ENCODE measurements at places on chromosomes 1 and 21.
A peak's percentile ranks its signal among the peaks of the same experiment; 100 is the strongest.

DNA sequence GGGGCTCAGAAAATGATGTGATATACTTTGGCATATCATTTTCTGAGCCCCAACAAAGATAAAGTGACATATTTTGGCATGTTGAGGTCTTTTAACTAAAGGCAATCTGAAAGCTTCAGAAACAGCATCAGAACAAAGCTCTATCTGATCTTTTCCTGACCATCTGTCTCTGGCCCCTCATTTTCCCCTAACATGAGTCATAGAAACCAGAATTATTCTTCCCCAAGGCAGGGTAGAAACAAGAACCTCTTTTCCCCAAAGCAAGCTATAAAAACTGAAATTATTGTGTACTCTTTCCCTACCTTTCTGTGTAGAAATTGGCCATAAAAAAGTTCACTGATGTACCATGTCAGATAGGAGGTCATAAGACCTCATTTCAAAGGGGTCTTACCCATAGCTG lies 48.7 kb upstream of the PLA2G4A start:
- no peak for DNase-seq

GRCh38 chr1:211260141-211261107 lies 1.3 kb downstream of the RCOR3 start:
- peak; percentile 43 for DNase-seq

- no peak for DNase-seq
These were observed 242.3 kb upstream of the PROX1 start for GRCh38 chr1:213745451-213745850.

- DNase-seq, result no peak
These were observed 473.1 kb downstream of the ADGRL2 start for GRCh38 chr1:82273816-82274215.

- DNase-seq, result no peak
These were observed 43.9 kb upstream of the SGIP1 start for GRCh38 chr1:66489972-66490601.

DNA sequence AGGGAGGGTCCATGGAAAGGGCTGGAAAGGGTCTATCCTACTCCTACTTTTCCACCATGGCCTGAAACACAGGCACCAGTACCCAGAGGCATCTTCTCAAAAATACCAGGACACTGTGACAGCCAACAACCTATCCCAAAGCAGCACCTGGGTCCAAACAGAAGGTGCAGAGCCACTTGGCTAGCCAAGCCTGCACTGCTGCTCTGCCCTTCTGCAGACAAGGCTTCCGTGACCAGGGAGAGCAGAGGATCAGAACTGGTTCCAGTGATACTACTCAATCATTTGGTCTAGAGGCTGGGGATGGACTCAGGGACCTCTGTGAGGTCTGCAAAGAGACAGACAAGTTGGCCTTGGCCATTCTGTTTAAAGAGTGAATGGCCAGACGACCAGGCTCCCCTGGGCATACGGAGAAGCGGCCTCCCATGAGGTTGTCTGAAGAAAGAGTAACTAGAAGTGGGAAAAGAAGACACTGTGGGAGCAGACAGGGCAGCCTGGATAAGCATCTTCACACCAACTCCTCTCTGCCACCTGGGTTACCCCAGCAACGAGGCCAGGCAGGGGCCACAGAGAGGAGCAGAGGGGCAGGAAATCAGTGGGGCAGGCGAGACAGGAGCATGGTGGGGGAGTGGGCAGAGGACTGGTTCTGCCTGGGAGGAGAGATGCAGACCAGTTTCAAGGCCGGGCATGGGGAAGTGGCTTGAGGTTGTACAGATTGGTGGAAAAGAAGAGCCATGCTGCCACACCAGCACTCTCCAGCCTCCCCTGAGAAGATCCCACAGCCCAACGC lies 5.7 kb downstream of the KCNN3 start:
- DNase-seq, result no peak

DNA sequence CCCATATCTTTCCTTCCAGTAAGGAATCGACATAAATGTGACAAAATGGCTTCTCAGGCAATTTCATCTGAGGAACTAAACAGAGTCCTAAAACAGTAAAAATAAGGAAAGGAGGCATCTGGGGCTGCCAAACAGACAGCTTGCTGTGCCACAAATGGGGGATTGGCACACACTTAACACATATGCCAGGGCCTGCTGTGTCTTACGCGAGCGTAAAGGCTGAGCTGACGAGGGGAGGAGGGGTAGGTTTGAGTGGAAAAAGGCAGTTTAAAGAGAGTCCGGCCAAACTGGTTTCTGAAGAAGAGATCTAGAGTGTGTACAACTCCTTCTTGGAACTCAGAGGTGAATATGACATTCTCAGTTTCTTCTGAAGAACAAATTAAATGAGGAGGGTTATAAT lies 244.1 kb upstream of the MAP1LC3C start:
- DNase-seq, result no peak

DNA sequence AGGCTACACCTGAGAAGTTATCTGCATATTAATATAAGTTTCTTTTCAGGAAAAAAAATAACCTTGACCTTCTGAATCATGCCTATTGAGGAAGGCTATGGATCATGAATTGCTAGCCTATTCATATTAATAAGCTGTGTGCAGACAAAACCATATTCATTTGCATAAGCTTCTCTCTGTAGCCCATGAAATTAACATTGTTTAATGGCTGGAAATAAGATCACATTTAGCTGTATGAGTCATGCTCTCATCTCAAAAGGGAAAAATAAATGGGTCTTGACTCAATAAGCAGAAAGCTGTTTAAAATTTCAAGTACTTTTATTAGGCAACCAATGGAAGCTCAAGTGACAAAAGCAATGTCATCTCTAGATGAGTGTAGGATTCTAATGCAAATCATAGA lies 330.0 kb upstream of the DEPDC1 start:
- DNase-seq, result no peak

DNA sequence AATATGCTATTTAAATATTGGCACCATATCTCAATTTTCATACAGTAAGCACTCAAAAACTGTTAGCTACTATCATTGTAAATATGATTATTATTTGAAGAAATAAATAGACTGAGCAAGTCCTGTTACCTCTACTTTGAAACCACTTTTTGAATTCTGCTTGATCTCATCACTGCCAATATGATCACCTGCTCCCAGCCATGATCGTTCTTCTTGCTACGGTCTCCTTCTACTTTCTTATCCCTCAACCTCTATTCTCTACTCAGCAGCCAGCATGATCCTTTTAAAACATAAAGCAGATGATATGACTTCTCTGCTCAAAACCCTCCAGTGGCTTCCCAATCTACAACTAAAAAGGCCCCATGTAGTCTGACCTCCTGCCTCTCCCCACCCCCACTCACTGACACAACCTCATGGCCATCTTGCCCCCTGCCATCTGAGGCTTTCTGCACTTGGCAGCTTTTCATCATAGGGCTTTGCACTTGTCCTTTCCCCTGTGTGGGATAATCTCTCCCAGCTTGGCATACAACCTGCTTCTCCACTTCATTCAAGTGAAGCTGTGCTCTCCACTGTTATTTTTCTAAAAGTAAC lies 27.2 kb downstream of the CD34 start:
- DNase-seq, result no peak

GRCh38 chr21:42239973-42240372 lies 21.0 kb downstream of the ABCG1 start:
- DNase-seq, result no peak

DNA sequence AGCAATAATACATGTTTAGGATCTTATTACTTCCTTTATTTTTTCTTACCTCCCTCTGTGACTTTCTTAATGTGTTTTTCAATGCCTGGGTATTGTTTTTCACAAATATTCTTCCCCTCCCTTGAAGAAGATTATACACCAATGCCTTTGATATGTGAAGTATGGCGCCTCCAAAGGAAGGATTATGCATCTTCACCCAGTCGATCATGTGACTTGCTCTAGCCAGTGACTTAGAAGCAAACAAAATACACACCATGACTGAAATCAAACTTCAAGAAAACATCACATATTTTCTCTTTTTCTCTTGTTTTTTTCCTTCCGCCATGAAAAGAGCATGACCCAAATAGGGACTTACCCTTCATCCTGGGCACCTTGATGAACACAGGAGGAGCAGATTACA lies 297.1 kb downstream of the NCAM2 start:
- DNase-seq, result no peak

DNA sequence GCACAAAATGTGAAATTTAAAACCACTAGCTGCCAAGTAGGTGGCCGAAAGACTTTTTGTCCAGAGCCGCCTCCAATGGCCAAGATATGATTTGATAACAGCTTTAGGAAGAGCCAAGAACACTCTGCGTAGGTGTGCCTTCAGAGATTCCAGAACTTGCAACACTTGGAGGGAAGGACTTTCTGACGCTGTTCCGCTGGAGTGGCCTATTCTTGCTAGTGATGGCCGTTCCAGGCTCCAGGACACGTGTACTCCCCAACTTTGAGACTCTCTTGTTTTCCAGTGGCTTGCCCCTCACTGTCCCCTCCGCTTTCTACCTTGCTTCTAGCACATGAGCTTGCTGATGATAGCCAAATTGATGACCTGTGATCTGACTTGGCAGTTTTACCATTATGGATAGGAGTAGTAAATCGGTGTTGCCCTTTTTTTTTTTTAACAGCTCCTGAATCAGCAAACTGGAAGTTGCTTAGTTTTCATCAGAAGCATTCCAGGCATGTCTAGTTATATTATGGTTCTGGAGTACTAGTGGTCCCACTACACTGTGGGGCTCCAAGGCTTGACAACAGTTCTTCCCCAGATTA lies 1.0 kb downstream of the PRDX6 start:
- DNase-seq, result no peak

GRCh38 chr1:236916131-236916800 lies 88.0 kb downstream of the MT1HL1 start:
- no peak for DNase-seq

GRCh38 chr1:170303034-170303433 lies 157.3 kb downstream of the NTMT2 start:
- no peak for DNase-seq

DNA sequence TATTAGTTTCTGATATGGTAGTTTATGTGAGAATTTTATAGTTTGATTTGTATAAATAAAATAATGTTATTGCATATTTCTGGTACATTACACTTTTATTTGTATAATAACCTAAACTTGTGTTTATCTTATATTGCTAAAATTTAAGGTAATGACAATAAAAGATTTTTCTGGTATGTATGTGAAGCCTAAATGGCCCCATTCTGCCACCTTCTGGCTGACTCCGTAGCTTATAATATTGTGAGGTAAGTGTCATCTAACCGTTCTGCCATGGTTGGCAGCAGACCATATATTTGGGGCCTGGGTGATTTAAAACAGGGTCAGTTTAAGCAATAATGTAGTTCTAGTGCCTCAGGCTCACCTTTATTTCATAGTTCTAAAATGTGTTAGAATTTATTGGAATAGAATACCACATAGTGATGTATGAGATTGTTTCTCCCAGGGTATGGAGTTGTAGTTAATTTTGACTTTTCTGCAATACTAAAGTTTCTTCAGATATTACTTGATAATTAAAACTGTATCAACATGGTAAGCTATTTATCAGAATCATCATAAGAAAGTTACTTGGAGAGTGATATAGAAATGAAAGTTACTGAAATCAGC lies 21.2 kb upstream of the PRKACB start:
- DNase-seq, result no peak

GRCh38 chr1:161206411-161207140 lies 4.4 kb downstream of the NDUFS2 start:
- no peak for DNase-seq

- DNase-seq, result no peak
These were observed 18.0 kb upstream of the LRRC3 start for GRCh38 chr21:44437371-44437695.

GRCh38 chr1:91795591-91796389 lies 90.2 kb downstream of the TGFBR3 start:
- no peak for DNase-seq

DNA sequence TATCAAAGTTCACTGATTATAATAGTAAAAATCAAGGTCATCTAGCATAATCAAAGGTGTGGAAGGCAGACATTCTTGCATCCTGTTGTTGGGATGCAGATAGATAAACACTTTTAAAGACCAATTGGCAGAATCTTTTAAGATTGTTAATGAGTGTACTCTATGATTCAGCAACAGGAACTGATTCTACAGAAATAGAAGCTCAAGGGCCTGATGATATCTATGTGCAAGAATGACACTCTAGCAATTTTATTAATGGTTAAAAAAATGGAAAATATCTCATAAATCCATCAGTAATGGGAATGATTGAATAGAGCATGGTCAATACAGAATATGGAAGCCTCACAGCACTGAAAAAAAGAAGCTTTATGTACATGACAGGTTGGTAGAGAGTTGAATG lies 2.2 kb upstream of the ATP1A4 start:
- DNase-seq, result no peak

DNA sequence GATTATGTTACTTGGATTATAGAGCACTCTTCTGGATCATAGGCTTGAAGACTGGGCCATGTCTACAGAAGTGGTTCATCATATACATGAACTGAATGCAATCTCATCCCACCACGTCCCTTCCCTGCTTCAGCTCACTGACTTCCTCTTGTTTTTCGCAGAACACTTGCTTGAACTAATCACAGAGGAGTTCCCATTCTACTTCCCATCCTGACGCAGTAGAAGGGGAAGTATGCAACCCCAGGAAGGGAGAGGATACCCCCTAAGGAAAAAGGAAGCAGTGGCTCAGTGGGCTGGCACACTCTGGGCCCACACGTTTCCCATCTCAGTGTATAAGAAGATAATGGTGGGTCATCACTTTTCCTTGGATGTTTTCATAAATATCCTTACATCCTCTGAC lies 36.2 kb downstream of the CASQ2 start:
- DNase-seq, result no peak

DNA sequence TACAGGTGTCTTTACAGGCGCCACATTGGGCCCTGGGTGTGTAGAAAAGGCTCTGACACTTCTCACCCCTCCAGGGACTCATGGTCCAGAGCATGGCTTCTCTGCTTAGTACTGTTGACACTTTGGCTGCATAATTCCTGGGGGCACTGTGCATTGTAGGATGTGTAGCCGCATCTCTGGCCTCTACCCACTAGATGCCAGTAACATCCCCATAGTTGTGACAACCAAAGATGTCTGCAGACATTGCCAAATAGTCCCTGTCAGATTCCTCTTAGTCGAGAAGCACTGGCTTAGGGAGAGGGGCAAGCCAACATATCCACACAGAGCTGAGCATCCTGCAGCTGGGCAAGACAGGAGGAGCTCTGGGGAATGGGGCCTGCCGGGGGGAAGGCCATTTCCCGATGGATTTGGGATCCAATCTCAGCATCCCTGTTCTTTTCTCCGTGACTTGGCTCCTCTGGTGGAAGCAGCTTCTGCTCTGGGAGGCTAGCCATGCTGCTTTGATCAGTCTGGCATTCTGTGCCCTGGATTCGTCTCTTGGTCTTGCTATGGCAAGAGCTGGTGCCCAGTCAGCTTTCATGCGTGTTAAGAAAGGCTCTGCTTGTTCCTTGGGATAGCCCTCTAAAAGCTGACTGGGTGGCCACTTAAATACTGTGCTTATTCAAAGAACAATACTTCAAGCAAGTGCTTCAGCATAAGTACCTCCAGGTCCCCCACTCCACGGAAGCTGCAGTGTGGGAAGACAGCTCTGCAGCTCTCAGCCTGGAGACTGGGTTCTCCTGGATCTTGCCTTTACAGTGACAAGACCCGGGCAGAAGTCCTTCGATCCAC lies 38.3 kb upstream of the SCMH1 start:
- DNase-seq, result no peak

DNA sequence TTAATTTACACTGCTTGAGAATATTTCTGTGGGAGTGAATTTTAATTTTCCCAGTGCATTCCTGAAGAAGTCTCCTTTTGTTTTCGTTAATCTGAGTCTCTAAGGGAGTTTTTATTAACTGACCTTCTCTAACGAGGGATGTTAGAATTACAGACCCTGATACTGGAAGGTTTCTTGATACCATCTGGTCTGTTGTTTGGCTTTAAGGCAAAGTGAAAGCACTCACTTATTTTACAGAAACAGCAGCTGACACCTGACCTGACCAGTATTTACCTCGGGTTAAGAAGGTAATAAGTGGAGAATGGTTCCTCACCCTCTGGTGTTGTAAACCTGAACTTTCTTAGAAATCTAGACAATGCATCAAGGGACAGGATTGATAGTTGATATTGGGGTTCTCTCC lies 12.4 kb downstream of the CDC14A start:
- no peak for DNase-seq
